Transverse colon (tissue), 4 donors: ENCODE measurements at places on chromosomes 1 and 21. TPM values are rescaled to one million over a fixed set of nuclear protein-coding genes. Genes with fewer than 3 reads are reported as not detected.

DNA sequence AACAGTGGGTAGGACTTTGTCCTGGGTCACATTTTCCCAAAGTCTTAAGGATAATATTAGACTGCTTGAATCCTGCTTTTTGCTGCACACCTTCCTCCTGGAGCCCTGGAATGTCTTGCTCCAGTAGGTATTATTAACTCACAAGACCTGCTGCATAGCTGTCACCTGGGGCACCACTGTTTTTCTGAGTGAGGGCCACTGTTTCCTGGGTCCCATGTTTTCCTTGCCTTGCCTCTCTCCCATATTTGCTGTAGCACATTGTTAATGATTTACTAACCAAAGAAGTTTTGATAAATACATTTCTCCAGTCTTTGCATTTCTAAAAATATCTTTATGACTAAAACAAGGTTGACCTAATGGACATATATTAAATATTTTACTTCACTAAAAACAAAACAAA, 22.5 kb upstream of the FCAMR start:
- no peak for DNase-seq

DNA sequence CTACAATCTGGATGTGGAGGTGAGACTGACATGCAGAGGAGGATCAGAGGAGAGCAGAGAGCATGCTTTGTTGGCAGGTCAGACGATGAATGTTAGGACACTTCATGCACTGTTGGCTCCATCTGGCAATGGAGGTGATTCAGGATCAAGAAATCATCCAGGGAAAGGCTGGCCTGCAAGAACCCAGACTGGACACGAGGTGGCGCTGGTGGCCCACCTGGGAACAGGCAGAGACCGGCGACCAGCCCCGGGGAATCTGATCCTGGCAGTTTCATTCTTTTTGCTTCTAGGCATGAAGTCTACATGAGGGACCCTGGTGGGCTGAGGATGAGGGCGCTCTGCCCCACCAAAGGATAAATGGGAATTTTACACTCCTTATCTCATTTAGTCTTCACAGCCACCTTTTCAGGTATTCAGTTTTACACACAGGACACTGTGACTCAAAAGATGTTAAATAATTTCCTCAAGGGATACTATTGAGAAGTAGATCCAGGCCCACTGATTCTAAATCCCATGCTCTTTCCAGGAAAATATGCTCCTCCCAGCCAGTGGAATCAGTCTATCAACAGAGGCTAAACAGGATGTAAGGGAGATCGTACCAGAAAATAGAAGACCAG, 26.2 kb upstream of the SCMH1 start:
- peak; percentile 78 for DNase-seq

GRCh38 chr21:20944139-20944538, 54.1 kb upstream of the NCAM2 start:
- no peak for DNase-seq

- DNase-seq = no peak
Observed at GRCh38 chr1:201806801-201807200, 22.2 kb upstream of the IPO9 start.

The OR2T35 gene
- total RNA-seq = not detected

DNA sequence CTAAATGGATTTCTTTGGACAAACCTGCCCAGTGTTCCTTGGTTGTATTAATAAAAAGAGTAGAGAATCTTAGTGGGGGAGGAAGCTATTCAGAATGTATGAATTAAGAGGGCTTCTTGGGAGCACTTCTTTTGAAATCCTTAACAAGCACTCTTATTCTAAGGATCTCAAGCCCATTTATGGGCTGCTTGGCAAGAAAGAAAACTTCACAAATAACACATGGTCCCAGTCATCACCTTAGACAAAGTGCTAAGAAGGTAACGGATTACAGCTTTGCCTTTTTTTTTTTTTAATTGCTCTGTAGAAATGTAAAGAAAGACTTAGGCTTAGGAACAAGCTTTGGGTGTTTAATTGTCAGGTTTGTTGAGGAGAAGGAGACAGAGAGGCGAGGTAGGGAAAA, 76.6 kb upstream of the IPO9 start:
- DNase-seq = no peak
